ENCODE measurements at places on chromosomes 16 and 17. TPM values are rescaled to one million over a fixed set of nuclear protein-coding genes. Genes with fewer than 3 reads are reported as not detected.

The CCL17 gene
- not detected for total RNA-seq

The PARD6A gene
- total RNA-seq = 8.6 TPM

The FOXN1 gene
- not detected for total RNA-seq

The GAST gene
- not detected for total RNA-seq

The CDH8 gene
- total RNA-seq = 49.3 TPM

The SLC47A1 gene
- 1.9 TPM for total RNA-seq

The EPX gene
- total RNA-seq = not detected

The SBK1 gene
- 22.2 TPM for total RNA-seq

The GPR139 gene
- not detected for total RNA-seq

The WSCD1 gene
- 0.28 TPM for total RNA-seq

The SLC16A11 gene
- 0.47 TPM for total RNA-seq
